ENCODE measurements at places on chromosomes 5 and 9. TPM values are rescaled to one million over a fixed set of nuclear protein-coding genes. Genes with fewer than 3 reads are reported as not detected.

AUH gene
- total RNA-seq, result 8.8 TPM

DCANP1 gene
- total RNA-seq, result not detected

CDC20B gene
- total RNA-seq, result 0.07 TPM

TAF9 gene
- total RNA-seq, result 118 TPM

WDR31 gene
- 1.4 TPM for total RNA-seq

NIM1K gene
- 0.07 TPM for total RNA-seq

TAS2R1 gene
- total RNA-seq, result not detected

DPYSL3 gene
- total RNA-seq, result 138 TPM

GFI1B gene
- not detected for total RNA-seq

ADAMTS6 gene
- total RNA-seq, result 117 TPM

- no peak for DNase-seq
Measured at GRCh38 chr9:121021301-121021700, 28.8 kb downstream of the C5 start.

DNA sequence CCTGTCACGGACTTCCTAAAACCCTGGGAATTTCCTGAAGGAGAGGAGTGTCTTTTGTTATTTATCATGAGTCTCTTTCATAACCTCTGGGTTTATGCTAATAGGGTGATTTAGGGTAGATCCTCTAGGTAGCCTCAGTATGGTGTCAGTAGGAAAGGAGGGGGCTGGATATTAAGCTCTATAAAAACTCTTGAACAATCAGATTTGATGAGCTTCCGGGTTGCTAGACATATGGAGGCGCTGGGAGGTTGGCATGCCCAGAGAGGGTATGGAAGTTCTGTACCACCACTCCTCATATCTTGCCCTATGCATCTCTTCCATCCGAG is 15.6 kb upstream of the PTBP3 start:
- no peak for DNase-seq

GRCh38 chr9:112601636-112602035 is 115.0 kb downstream of the KIAA1958 start:
- DNase-seq, result no peak

GRCh38 chr5:152542741-152543140 is 137.7 kb upstream of the NMUR2 start:
- DNase-seq, result no peak

DNA sequence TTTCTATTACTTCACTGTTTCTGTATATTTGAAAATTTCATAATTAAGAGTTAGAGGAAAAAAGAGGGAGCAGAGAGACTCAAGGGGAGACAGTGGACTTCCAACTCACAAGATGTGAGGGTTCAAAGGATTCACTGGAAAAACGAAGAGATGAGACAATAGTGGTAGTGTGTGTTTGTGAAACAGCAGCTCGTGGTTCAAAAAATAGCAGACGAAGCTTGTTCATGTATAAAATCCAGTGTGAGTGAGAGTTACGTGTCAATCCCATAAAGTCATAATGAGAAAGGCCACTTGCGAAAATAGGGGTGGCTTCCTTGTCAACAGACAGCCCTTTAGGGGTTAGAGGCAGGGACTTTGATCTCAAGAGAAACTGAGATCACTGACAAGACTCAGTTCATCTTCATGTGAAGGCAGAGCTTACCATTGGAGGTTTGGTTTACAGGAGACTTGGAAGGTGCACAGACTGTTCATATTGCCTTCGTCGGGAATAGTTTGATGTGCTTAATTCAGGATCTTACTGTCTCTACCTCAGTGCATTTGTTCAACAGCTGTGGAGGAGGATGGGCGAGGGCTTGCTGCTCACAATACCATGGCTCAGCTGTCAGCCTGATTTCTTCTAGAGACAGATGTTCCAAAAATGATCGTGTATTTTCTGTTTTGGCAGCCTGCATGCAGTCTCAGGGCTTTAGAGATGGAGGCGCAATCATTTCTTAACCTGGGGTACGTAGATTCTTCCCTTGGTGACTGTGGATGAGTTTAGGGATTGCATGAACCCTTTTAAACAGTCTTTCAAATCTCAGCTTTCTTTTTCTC is 105.7 kb upstream of the KLF9 start:
- DNase-seq, result no peak

DNA sequence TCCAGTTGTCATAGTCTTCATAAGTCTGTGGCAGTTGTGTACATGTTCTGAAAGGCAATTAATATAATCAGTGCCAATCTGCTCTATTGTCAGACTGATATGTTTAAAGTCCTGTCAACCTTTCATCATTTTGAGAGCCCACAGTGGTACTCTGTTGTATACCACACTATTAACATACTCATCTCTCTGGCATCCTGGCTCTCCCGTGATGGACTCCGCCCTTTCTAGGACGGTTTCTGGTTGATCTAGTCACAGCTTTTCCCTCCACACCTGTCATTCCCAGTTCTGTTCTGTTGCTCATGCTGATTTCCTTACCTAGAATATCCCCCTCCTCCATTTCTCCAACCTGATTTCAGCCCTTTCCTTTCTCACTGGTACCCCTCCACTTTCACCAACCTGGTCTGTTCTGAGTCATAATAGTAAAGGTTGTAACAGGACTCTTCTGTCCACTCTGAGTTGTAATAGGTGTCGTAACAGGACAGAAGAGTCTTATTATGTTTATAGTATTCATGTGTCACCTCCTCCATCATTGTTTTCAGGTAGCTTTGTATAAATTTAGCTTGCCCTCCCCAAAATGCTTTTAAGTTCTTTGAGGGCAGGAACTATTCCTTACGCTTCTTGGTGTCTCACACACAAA is 4.1 kb downstream of the PTCD2 start:
- DNase-seq, result no peak

DNA sequence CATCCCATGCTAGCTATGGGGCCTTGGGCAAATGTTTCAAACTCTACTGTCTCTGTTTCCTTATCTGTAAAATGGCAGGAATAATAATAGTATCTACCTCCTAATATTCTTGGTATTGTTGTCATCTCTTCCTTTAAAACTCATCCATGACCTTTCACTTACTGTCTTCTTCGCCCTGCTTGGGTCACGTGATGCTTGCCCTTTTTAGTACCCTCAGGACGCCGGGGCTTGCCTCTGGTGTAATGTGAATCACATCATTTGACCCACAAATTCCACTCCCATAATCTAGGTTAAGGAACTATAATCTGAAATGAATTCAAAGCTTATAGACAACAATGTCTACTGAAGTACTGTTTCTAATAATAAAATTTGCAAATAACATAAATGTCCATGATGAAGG is 162.7 kb downstream of the DRD1 start:
- no peak for DNase-seq

DNA sequence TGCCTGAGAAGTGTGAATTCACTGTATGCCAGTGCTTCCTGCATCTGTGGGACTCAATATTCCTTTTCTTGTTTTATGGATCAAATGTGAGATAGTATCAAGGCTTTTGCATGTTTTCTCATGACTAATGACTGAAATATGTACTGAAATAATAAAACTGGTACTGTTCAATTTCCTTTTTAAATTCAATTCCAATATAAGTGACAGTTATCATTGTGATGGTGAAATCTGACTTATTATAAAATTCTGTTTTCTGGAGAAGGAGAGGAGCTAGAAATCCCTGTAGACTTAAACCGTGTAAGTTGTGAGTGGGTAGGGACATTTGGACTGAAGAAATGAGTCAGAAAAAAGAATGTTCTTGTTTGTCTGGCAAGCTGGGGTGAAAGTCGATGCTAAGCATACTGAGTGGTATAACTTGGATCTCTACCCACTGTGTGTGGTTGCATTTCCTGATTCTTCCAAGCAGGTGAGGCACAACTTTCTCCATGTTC is 245.2 kb downstream of the EFNA5 start:
- DNase-seq, result peak; percentile 67

DNA sequence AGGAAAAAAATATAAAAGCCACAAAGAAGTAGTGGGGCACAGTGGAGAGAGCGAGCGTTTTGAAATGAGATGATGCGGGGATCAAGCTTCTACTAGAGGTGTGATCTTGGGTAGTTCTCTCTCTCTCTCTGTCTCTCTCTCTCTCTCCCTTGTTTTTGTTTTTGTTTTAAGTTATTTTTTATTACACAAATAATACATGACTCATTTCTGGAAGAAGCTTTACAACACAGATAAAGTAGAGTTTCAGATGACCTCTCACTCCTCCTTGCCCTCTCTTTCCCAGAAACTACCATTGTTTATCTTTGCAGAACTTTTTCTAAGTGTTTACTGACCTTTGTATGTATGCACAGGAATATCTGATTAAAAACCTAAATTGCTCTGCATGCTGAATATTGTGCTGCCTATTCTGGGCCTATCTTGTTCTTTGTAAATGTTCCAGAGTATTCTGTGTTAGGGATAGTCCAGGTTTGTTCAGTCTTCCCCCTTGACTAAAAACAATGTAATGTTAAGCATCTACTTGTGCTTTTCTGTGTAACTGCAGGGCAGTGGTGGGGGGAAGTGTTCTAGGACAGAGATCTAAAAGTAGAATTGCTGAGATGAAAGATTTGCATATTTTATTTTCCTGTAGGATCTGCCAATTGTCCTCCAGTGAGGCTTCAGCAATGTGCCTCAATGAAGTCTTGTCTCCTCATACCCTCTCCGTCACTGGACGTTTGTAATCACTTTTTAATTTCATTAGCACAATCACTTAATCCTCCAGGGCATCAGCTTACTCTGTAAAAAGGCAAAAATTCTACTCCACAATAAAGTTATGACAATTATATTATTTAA is 52.0 kb downstream of the FYB1 start:
- no peak for DNase-seq

DNA sequence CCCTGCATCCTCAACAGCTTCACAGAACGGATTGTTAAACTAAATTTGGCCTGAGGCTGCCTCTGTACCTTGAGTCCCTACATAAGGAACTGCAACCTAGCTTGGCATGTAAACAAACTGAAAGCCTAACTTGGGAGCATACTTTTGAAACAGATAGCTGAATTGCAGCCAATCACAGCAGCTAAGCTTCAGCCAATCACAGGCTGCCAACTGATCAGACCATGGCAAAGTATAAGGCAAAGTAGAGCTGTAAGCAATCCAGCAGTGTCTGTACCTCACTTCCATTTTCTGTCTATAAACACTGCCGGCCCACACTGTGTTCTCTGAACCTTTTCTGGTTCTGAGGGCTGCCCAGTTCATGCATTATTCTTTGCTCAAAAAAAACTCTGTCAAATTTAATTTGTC is 8.9 kb upstream of the ZNF483 start:
- DNase-seq, result no peak

- no peak for DNase-seq
Measured at GRCh38 chr9:16241231-16241630, 629.2 kb downstream of the BNC2 start.

- no peak for DNase-seq
Measured at GRCh38 chr5:58090704-58091103, 369.2 kb downstream of the PLK2 start.

DNA sequence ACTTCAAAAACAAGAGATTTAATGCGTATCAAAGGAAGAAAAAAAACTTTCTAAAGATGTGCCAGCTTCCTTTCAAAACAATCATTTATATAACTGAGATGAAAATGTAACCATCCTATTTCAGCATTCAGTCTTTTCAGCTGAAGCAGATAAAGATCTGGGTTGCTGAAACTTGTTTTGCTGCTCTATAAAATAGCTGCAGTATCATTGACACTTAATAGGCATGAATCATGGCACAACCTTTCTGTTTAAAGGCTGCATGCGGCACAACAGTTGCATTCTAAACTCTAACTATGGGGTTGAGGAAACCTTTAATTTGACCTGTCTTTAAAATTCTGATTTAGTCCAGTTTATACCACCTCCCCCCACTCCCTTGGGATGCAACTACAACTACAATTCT is 196.7 kb downstream of the MPDZ start:
- no peak for DNase-seq

GRCh38 chr5:143980506-143980905 is 168.5 kb downstream of the HMHB1 start:
- no peak for DNase-seq

DNA sequence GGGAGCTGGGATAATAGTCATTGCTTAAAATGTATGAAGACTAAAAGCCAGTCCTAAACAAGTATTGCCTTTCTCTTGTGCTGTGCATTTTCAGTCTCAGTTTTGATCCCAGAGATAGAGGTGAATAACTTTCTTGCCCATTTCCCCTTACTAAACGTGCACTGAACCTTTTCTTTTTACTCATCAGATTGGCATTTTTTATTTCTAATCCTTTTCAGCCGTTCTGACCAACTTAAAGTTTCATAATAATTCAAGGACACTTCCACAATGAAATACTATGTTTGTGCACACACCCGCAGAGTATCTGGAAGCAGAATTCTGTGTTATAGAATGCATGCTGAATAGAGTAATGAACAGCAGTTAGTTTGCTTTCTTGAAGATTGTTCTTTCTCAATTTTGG is 343.6 kb downstream of the LRRC70 start:
- no peak for DNase-seq

GRCh38 chr5:133400120-133400519 is 212.2 kb downstream of the FSTL4 start:
- DNase-seq, result no peak

- no peak for DNase-seq
Measured at GRCh38 chr9:37999588-38000189, 69.3 kb downstream of the SHB start.

GRCh38 chr5:145110181-145110580 is 725.0 kb downstream of the PRELID2 start:
- DNase-seq, result no peak

GRCh38 chr5:106940986-106941385 is 729.8 kb downstream of the EFNA5 start:
- DNase-seq, result peak; percentile 20

DNA sequence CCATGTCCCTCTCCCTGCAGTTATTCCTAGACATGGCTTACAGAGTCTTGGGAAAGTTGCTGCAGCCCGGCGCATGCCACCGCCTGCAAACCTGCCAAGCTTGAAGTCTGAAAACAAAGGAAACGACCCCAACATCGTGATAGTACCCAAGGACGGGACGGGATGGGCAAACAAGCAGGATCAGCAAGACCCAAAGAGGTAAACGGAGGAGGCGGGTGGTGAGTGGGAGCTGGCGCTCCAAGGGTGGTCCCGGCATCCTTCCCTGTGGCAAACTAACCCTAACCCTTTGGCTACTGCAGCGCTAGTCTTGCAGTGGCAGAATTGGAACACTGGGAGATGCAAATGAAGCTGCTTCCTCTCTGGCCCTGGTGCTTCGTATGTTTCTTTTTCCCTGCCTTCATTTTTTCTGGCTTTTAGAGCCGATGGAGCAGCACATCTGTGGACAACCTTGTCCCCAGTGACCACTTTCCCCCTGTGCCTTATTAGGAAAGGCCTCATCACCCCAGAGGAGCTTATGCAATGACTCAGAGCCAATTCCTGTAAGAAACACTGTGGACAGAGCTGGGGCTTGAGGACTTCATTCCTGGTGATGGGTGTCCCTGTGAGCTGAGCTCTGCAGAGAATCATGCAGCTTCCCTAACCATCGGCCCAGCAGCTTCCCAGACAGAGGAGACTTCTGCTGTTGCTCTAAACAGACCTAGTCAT is 38.9 kb downstream of the PRRC2B start:
- DNase-seq, result peak; percentile 27

All from pulmonary artery endothelial cell (primary cell).